ENCODE measurements at places on chromosomes 7 and 10.

- DNase-seq, result no peak
Measured at GRCh38 chr10:114681542-114681941, 23.5 kb upstream of the ABLIM1 start.

GRCh38 chr10:55378196-55378595 lies 577.2 kb upstream of the PCDH15 start:
- DNase-seq, result no peak

DNA sequence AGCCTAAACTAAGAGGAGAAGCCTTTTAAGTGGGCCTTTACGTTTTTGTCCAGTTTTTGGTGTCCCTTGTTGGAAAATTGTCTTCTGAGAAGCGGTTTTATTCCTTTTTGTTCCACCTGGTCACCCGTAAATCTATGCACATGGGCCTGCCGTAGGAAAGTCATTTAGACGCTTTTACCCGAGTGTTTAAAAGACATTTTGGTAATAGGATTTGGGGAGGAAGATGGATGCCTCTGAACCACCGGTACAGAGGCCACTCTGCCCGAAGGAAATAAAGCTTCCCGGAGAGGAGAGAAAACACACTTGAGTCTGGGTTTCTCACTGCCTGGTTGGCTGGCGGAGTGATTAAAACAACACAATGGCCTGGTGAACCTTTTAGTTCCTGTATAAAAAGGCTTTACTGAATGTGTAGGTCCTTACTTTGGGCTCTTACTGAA lies 760 bp downstream of the THNSL1 start:
- no peak for DNase-seq

- DNase-seq, result no peak
Measured at GRCh38 chr10:75347186-75347585, 54.4 kb downstream of the ZNF503 start.

DNA sequence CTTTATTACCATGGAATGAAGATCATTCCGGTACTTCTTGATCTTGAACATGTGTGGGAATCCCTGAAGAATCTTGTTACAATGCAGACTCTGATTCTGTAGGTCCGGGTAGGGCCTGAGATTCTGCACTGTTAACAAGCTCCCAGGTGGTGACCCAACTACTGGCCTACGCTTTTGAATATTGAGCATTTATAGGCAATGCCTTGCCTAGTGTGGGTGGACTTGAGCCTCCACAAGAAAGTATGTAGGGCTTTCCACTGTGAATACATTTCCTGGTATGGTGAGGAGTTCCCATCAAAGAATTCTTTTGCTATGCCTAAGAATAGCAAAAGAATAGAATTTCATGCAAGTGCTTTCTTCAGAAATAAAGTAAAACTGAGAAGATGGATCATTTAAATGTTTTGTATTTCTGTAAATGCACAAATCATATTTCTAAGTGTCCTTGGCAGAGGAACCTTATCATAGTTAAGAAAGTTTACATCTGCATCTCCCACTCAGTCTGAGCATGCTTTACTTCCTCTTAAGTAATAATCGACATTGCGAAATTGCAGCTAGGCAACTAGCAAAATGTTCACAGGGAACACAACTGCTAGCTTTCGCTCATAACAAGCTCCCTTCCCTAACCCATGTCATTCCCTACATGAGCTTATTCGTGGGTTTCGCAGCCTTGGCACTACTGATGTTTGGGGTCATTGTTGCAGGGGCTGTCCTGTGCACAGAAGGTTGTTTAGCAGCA lies 71.4 kb downstream of the AHR start:
- no peak for DNase-seq

Measured in C1 segment of cervical spinal cord (tissue), 14 donors.